ENCODE measurements at places on chromosomes 16 and 17.
A peak's percentile ranks its signal among the peaks of the same experiment; 100 is the strongest.

GRCh38 chr16:70646260-70647241, at the start of gene IL34:
Gene IL34 (plus strand): TSS chr16:70646559. CDS start chr16:70646948, 389 bp downstream.
- DNase-seq, result no peak

DNA sequence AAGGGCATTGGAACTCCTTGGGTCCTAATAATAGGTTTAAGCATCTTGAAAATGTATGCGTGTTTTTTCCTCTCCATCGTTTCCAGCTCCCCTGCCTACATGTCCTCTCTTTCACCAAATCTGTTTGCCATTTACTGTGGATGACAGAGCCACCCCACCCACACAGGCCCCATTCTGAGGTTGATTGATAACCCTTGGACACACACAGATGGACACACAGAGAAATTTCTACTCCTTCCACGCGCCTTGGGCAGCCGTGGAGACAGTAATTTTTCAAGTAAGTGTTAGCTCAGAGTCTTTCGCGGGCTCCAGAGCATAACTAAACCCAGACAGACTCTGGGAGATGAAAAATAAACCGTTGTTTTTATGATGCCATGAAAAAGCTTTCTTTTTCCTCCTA, 103.3 kb upstream of the NLRP1 start:
- DNase-seq, result no peak

DNA sequence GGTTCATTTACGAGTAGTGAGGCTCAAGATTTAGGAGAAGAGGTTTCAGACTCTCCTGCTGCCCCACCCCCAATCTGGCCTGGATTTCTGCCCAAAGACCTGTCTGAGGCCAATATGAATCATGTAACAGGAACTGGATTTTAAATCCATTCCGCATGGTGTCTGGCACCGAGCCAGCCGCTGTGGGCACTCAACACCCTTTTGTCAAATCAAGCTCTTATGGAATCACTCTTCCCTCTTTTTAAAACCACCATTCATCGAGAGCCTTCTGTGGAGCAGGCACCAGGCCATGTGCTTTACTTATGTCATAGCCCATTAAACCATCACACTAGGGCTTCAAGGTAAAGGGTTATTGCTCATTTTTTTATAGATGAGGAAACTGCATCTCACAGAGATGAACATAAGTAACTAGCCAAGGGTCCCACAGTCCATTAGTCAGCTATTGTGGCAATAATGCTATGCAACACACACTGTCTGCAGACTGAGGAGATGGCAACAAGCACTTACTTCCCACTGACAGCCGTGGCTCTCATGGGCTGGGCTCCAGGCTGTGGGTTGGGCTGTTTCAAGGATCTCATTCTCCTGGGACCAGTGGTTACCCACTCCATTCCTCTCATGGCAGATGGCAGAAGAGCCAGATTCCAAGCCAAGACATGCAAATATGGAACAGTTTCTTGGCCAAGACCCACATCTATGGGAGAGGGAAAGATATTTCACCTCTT, 93.6 kb downstream of the WSCD1 start:
- peak; percentile 14 for DNase-seq

DNA sequence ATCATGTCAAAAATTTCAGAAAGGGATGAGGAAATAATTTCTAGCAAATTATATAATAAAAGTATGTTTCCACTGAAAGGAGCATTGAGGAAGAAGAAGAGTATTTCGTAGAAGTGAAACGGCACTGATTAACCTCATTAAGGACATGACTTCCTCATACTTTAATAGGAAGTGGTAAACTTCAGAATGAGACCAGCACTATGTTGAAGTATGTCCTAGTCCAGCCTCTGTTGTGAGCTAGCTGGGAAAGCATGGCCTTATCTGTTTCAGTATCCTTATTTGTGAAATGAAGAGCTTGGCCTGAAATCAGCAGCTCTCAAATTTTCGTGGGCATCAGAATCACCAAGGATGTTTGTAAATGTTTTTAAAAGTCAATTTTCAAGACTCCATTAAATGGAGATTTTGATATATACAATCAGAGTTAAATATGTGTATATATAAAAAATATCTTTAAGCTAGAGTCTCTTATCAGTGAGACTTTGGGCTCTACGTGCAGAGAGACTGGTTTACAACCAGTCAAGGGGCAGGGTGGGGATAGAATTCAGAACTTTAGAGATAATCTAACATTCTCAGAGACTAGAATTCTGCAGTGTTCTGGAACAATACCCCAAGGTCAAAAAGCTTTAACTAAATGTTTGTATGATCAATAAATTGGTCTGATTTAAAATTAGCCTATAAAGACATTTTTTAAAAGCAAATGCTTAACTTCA, 365.4 kb downstream of the CDH13 start:
- DNase-seq, result no peak

DNA sequence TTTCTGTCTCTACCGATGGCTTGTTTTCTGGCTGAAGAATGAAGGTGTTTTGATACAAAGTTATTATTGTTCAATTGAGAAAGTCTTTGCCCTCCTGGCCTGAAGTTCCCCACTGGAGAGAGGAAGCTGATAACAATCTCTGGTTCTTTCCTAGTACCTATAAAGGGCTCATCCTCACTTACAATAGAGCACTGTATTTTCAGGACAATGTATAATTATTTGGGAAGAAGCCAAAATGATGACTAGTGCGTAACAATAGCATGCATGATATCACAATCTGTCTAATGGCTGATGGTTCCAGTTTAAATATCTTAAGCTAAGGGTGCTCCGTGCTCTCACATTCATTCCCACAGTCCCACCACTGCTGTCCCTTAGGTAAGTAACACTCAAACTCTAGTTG, 230.7 kb downstream of the IRX3 start:
- no peak for DNase-seq

GRCh38 chr16:28317040-28317880, 24.9 kb downstream of the SBK1 start:
- DNase-seq, result no peak

DNA sequence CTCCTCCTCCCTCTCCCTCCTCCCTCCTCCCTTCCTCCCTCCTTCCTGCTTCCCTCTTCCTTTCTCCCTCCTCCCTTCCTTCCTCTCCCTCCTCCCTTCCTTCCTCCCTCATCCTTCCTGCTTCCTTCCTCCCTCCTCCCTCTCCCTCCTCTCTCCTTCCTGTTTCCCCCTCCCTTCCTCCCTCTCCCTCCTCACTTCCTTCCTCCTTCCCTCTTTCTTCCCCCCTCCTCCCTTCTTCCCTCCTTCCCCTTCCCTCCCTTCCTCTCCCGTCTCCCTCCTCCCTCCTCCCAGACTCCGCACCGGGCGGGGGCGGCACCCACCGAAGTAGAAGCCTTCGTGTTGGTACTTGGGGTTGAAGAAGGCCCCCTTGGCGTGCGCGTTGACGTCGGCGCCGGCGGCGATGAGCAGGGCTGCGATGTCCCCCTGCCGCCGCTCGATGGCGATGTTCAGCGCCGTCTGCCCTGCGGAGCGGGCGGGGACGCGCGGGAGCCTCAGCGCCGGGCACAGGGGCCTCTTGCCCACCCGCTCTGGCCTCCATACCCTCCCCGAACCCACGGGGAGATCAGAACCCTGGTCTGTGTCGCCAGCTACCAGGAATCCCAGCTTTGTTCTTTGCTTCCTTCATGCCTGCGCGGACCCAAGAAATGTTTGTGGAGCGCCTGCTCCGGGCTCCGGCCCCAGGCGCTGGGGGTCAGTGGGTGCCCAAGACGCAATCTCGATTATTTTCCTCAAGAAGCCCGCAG, 22.2 kb downstream of the TRPV3 start:
- no peak for DNase-seq

DNA sequence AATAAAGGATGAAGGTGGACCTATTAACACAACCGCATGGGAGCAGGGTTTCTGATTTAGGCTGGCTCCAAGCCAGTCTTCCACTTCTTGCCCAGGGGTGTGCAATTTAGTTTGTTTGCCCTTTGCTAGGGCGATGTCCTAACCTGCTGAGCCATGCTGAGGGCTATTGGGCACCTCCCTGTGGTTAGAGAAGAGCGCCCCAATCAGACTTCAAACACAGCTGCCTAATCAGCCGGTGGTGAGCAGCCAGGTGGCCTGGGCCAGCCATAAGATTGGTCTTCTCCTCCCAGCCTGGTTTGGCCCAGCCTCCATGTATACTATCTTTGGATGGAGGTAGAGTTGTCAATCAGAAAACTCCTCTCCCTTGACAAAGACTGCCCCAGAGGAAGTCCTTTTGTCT, 15.7 kb downstream of the TMEM94 start:
- DNase-seq, result no peak

DNA sequence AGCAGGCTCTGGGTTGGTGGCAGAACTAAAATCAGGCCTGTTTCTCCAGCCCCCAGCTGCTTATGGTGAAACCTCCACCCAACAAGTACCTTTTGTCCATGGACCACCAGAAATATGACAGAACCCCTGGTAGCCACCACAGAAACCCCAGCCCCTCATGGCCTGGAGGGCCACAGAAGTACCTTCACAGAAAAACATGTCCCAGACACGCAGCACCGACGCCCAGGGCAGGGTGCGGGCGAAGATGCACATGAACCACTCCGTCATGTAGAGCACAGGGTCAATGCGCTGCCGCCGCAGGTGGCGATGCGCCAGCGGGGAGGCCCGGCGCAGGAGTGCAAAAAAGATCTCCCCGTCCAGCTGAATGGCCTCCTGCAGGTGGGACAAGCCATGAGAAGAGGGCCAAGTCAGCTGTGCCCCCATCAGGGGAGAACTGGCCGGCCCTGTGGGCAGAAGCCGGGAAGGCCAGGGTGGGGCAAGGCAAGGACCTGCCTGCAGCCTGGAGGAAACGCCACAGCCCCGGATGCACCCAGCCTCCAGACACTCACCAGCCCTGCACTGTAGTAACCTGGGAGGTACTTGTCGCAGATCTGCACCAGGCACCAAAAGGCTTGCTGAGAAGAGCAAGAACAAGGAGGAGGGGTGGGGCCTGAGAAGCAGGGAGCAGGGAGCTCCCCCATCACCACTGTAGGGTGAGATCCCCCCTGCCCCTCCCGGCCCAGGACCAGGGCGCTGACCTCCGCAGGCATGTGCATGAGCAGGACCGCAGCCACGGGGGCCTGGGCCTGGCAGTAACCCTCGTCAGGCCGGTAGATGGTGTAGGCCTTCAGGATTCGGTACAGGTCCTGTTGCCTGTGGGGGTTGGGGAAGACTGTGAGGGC, 4.1 kb upstream of the CD2BP2 start:
- DNase-seq, result no peak

DNA sequence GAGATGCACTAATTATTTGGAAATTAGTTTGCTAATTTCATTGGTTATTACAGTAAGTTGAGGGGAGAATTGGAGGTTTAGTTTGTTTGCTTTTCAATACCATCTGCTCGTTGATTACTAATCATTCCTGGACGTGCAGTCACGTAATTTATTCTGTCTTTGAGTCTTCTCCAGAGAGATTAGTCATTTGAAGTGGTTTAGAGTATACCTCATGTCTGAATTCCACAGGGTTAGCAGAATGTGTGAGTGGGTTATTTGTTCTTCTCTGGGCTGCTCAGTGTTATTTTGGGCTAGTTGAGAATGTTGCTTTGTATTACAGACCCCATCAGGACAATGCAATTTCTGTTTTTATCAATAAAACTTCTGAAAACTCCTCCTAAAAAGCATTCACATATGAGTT, 265.0 kb downstream of the RBFOX1 start:
- no peak for DNase-seq

DNA sequence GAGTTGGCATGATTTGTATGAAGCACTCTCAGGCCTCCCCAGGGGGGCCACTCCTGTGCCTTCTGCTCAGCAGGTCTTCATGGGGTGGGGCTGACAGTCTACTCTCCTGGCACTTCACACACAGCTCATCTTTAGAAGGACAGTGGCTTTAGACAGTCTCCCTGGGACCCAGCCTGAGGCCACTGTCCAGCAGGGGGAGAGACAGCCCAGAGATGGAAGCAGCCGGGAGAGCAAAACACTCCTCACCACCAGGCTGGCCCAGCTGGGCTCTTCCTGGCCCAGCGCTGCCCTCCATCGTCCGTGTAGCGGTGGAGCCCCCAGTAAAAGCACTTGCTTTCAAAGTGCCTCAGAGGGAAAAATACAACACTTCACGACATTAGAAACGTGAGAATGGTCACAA, 62.0 kb upstream of the CRHR1 start:
- no peak for DNase-seq

GRCh38 chr16:3480901-3481695, 14.2 kb downstream of the C16orf90 start:
- no peak for DNase-seq

GRCh38 chr16:73457851-73458250, 409.9 kb upstream of the ZFHX3 start:
- no peak for DNase-seq

DNA sequence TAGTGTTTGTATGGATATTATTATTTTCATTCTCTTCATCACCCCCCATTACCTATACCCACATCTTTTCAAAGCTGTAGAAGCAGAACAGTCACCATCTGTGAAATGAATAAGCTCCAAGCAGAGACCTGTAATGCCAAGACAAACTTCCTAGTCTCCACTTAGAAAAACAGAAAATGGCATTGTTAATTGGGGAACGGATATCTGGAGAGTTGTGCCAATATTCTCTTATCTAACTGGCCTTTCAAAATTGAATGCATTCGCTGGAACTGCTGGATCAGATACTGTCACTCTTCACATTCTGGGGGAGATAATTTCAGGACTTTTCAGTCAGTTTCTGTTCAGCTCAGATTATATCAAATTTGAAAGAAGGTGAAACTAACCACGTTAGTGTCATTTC, 464.4 kb upstream of the GOT2 start:
- no peak for DNase-seq

GRCh38 chr17:79838522-79839274, 542 bp downstream of the CBX4 start:
- DNase-seq, result no peak

DNA sequence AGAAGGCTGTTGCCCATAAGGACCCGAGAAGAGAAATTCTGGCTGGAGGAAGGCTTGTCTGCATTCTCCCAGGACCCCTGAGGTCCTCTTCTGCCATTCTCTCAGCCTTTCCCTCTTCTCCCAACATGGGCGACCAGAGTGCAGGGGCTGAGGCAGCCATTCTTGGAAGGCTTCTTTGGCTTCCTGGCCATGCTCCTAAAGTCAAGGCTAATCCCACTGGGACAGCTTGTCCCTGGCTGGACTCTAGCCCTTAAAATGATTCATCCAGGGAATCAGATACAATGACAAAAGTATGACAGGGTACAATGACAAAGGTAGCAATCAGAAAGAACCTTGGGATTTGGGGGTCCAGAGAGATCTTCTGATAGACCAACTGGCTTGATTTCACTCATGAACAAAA, 26.8 kb downstream of the SRL start:
- no peak for DNase-seq

DNA sequence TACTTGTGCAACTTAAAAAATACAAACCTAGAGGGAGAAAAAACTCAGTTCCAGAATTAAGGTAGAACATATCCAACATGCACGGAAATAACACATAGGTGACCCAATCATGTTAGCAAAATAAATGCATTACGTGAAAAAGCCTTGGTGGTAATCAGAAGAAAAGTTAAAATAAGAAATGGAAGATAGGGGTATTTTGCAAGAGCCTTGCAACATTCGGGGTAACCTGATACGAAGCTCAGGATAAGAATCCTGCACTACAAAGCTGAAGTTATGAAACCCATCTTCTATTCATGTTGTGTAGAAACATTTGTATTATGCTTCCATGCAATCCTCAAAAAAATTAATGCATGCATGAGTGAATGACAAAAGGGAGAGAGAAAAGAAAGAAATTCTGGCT, 33.1 kb downstream of the CHCT1 start:
- no peak for DNase-seq

All from GOT3 (cell line).